ENCODE measurements at places on chromosomes 2 and 18.

DNA sequence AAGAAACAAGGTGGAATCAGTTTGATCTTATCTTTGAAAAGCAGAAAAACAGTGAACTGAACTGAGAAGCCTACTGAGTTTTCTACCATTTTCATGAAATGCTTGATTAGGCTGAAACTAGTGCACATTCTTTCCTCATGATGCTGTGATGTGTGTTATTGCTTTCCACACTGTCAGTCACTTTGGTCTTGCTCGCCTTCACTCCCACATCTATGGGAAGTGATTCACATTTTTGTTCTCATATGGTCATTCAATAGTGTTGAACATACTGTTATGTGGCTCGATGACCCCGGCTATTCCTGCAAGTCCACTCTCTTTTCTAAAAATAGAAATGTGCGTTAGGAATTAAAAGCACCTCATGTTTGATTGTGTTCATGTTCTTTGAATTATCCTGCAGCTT, 129.7 kb downstream of the TGIF1 start:
- peak; percentile 85 for DNase-seq

GRCh38 chr18:24009651-24010333, 4.8 kb upstream of the TTC39C start:
- DNase-seq: no peak

DNA sequence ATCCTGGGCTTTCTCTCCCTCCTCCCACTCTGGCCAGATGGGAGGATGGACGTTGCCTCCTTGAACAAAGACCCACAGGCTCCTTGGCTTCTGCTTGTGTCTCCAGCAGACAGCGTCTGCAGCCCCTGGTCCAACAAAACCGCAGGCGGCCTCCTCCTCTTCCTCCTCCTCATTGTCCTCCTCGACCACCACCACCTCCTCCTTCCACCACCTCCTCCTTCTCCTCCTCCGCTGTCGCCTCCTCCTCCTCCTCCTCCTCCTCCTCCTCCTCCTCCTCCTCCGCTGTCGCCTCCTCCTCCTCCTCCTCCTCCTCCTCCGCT, 45.7 kb upstream of the ALPP start:
- no peak for DNase-seq

GRCh38 chr2:46296840-46297545, at the start of gene EPAS1:
Gene EPAS1, plus strand, starts transcription at chr2:46297407. Its CDS starts 505 bp downstream, at chr2:46297912.
- peak; percentile 58 for DNase-seq

- no peak for DNase-seq
These were observed 201.2 kb downstream of the CTIF start for GRCh38 chr18:48740068-48740440.

- DNase-seq: no peak
These were observed 119.0 kb upstream of the ZBTB14 start for GRCh38 chr18:5414546-5414945.

DNA sequence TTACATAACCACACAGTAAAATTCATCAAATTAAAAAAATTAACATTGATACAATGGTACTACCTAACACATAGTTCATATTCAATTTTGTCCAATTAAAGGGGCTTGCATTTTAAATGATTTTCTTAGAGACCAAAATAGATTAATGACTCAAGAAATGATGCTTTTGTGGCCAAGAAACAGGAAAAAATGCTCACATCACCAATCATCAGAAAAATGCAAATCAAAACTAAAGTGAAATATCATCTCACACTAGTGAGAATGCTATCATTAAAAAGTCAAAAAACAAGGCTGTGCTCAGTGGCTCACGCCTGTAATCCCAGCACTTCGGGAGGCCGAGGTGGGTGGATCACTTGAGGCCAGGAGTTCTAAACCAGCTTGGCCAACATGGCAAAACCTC, 235.6 kb downstream of the PIK3C3 start:
- DNase-seq: no peak

- no peak for DNase-seq
These were observed 206.4 kb downstream of the DLGAP1 start for GRCh38 chr18:4248686-4249085.

GRCh38 chr2:221415789-221416188, 156.3 kb downstream of the EPHA4 start:
- DNase-seq: no peak

DNA sequence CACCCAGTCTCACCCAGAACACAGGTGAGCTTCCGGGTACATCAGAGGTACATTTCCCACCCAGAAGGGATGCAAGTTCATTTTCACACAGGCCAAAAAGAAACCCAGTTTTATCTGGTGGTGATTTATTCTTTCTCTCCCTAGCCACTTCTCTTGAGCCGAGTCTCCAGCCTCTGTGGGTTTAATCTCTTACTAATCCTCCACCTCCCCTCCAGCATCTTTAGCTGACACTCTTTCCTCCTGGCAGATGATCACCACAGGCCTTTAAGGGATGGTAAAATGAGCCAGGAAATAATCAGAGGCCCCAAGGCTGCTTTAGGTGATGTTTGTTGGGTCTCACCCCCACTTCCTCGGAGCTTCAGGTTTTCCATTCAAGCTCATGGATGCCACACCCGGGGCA, 145.7 kb upstream of the DLX2 start:
- no peak for DNase-seq

DNA sequence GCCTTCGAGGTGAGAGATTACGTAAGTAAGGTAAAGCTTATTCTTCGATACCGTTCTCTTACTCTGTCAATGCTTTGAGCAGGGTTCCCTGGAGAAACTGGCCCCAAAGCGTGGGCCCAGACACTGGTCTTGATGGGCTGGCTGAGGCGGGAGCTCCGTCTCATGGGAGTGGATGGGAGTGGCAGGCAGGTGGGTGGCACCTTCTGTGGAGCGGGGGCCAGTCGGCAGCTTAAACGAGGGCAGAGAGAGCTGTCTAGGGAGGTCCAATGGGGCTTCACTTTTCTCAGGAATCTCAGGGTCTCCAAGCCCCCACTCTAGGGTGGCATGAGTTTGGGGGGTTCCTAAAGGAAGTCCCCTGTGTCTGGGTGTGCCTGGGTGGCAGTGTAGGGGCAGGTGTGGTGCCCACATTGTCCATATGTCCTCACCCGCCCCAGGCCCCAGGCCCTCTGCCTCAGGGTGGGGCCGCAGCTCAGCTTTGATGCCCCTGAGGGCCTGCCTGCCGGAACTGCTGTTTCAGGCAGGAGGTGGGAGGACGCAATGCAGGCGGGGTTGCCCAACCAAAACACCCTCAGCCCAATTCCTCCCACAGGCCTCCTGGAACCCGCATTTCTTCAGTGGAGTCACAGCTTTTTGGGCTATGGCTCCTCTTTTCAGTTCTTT, 32.5 kb upstream of the FOSL2 start:
- DNase-seq: no peak

- no peak for DNase-seq
These were observed 72.1 kb downstream of the OSBPL6 start for GRCh38 chr2:178266445-178266844.

DNA sequence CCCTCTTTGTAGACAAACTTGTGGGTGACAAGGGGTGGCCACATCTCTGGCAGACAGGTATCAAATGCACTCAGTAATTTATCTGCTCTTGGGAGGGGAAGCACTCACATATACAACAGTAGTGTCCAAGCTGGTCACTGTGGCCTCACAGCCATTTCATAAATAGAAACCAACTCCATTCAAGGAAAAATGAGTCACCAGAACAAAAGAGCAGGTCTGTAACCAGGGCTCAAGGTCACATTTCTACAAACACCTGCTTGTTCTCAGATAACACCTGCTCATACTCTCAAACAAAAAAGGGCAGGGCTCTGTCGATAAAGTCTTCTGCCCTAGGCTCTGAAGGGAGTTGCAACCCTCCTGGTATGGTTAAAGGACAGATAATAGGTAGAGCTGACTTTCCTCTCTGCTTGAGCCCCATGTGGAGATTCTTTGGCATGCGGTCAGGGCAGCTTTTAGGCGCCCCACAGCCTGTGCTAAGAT, 459.0 kb downstream of the BCL11A start:
- DNase-seq: no peak

- no peak for DNase-seq
These were observed 104.4 kb downstream of the AFF3 start for GRCh38 chr2:100038011-100038410.

DNA sequence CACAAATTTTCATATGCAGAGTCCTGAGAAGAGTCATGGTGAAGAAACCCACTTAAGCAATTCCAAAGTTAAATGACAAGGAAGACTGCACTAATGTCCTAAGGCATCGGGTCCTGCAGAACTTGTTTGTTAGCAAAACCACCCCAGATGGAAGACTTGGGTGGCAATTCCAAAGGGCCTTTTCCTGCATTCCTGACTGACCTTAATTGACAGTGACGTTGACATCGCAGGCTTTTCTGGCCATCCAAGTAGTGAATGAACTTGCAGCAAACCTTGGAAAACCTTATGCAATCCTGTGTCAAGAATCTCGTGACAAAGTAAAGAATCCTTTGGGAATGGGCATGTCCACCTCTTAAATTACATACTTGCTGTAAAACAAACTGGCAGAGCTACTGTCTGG, 112.5 kb upstream of the SH3BP4 start:
- DNase-seq: no peak

GRCh38 chr2:28356095-28356911, 36.4 kb upstream of the FOSL2 start:
- DNase-seq: peak; percentile 81

DNA sequence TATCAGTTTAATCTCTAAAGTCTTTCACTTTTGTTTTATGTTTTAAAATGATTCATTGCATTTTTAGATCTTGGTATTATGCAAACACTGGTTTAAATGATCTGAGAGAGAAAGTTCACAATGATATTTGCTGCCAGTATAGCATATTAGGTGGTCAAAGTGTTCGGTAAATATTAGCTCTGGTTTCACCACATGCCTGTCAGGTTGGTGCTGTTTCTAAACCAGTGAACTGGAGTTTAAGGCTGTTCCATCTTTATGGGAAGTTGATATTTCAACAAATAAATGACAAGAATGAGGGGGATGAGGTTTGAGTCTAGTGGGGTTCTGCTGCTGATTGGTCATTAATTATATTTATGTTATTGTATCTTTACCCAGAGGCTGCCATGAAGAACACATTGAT, 436.4 kb downstream of the DCDC2C start:
- DNase-seq: no peak

GRCh38 chr2:29751390-29751789, 170.0 kb downstream of the ALK start:
- no peak for DNase-seq

GRCh38 chr2:101698844-101699754, 1.6 kb downstream of the MAP4K4 start:
- DNase-seq: no peak

GRCh38 chr2:65700720-65701119, 268.3 kb upstream of the SPRED2 start:
- no peak for DNase-seq

GRCh38 chr2:187577310-187577709, 23.1 kb upstream of the TFPI start:
- DNase-seq: no peak

DNA sequence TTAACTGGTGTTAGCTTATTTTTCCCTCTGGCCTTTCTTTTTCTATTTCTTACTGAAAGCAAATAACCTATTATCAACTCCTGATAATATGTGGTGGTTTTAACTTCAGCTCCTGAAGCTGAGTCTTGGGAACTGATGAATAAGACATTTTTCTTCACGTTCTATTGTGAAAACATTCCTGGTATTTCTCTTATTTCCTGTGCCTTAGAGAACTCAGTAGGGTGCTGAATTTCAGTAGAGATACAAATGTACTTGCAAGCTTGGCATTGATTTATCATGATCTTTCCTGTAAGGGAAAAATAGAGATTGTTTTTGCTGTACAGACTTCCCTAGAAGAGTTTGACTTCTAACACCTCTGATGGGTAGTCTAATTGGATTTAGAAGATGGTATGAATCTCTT, 52.8 kb upstream of the DCC start:
- no peak for DNase-seq
